Fibroblast of mammary gland (primary cell): ENCODE measurements at places on chromosomes 3 and 15.

- no peak for DNase-seq
These were observed 94.6 kb upstream of the RASGRF1 start for GRCh38 chr15:79185199-79185598.

DNA sequence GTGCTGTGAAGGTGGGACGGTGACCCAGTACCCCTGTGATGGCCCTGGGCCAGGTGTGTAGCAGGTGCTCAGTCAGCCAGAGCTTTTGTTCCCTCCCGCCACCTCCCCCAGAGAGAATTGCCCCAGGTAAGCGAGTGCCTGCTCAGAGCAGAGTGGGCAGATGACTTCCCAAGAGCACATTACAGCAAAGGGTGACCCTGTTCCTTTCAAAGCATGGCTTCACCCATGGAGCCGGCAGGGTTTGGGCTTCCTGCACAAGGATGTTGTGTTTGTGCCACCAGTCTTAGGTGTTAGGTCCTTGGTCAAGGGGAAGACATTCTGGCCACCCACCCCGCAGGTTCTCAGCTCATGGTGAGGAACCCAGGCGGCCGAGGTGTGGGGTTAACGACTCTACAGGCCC is 30.7 kb downstream of the SLC6A6 start:
- no peak for DNase-seq

GRCh38 chr3:9308298-9308990 is 54.4 kb upstream of the THUMPD3 start:
- no peak for DNase-seq

DNA sequence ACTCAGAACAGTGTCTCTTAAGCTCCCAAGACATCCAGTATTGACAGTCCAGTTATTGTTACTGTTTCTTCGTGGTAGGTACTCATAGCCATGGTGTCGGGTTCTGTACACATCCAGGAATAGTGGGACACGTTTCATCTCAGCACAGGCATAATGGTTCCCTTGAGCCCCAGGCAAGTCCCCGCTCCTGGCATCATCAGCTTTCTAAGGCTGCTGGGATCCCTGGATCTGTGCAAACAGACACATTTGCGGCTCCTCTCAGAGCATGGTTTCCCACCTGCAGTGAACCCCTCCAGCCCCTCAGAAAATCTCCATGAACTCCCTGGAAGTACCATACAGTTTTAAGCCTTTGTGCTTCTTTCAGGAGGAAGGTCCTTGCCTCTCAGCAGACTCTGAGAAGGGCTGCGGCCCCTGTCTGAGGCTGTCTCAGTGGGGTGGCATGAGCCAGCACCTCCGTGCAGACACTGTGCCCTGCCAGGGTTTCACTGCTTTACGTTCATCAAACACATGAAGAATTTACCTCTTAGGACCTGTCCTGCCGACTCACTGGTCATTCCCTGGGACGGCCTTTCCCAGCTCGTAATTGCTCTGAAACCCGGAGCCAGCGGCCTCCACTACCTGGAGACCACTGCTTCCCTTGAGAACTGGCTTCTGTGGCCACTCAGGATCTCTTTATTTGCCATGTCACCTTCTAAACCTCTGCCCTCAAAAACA is 124.9 kb downstream of the LRRK1 start:
- no peak for DNase-seq

GRCh38 chr3:188298585-188298984 is 144.6 kb downstream of the LPP start:
- DNase-seq: no peak

DNA sequence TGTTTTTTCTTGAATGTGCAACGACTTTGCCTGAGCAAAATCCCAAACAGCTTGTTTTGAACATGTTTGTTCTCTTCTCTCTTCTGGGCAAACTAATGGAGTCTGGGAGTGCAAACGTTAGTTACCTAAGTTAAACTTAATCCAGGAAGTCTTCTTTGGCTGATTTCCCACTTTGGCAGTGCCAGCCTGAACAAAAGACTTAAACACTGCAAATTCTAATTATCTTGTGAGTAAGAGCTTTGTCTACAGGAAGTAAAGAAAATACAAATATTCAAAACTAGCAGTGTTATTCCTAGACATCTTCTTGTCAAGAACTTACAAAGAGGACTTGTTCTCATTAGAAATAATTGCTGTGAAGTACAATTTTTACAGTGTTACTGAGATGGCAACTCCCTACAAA is 16.7 kb upstream of the DENND6A start:
- DNase-seq: no peak
